Activated T-cell treated with anti-CD3 and anti-CD28 coated beads for 48 hours (primary cell): ENCODE measurements at places on chromosomes 1 and 21.

DNA sequence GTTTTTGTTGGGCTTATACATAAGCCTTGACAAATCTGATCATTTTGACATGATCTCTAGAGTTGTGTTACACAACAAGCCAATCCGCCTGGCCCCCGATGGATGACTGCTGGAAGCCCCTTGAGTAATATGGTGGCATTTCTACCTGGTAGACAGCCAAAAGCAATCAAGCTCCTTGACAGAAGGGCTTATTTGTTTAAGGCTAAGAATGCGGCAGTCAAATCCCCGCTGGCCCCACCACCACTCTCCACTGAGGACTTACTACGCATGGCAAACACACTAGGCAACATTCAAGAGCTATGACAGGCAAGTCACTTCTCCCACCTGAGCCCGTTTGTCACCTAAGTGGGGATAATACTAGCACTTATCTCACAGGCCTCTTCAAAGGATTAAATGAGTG, 33.4 kb upstream of the C1orf198 start:
- no peak for DNase-seq

DNA sequence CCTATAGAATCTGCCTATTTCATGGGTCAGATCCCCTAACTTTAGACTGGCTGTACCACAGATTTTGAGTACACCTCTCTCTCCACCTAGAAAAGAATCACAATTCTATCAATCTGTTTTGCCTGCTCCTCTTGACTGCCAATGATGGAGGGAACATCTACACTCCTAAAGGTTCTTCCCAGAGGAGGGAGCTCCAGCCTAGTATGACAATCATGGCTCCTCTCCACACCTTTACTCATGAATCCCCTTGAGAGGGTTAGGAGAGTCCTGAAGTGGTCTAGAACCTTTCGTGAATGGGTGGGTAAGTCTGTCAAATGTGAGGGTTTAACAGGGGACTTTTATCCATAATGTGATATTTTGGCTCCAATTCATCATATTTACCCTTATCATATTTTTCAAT, 48.0 kb downstream of the DNAI4 start:
- no peak for DNase-seq

DNA sequence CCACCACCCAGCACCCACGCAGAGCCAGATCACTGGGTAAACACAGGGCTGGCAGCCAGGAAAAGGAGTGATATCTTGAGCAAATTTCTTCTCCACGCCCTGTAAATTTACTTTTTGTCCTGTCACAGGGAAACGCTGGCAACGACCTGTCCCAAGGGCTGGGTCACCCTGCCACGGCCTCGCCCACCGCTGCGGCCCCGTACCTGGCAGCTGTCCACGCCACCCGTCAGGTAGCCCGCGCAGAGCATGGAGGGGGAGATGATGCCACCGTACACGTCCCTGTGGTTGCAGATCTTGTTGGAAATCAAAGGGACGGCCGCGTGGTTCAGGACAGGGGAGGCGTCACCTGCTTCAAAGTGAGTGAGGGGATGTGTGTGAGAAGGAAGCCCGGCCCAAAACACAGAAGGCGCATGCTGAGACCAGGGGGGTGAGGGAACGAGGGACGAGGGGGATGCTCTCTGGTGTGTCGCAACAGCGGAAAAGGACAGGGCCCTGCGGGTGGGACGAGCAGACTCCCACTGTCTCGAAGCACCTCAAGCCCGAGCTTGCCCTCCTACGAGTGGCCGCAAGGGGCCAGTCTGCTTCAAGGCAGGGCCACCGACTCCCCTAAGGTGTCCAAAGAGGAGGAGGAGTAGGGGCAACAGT, 10.1 kb upstream of the TFF1 start:
- DNase-seq: no peak

DNA sequence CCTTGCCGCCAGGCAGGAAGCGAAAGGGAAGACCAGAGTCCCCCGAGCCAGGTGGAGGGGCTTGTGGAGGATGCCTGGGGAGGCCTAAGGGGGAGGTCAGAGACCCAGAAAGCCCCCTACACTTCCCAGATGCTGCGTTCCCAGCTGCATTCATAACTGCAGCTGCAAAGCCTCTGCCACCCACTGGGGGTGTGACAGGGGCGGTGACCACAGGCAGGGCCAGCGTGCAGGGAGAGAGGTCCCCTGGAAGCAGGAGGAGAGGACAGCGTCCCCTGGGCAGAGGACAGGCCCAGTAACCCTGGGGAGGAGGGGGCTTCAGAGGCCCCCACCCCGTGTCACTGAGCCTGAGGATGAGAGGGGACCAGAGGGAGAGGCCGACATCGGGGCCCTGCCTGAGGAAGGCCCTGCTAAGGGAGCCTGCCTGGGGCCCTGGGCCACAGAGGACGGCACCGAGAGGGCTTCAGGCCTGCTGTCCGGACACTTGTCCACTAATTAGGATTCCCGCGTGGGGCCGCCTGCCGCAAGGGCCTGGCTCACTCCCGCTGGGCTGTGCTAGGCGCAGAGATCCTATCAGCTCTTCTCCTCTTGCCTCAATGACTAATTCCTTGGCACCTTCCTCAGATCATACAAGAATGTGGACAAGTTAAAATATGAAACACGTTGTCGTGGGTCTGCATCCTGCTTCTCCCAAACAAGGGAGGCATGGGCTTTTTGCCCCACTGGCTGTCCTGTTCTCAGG, 49.1 kb upstream of the CCDC27 start:
- no peak for DNase-seq

- DNase-seq: no peak
Observed at GRCh38 chr1:161219078-161219892, 4.1 kb downstream of the APOA2 start.

DNA sequence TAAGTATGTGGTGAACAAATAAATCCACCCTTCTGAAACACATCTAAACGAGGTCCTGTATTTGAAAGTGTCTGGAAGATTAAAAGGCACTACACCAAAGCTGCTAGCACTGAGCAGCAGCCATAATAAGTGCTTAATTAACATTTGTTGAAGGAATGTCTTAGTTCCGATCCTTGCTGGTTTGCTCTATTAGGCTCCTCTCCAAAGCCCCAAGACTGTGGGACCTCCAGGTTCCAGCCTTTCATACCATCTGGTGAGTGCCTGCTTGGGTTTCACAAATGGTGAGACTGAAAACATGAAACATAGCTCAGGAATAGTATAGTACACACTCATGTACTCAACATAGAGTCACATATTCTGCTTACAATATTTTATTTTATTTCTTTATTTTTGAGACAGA, 640 bp upstream of the CYP2J2 start:
- DNase-seq: no peak

DNA sequence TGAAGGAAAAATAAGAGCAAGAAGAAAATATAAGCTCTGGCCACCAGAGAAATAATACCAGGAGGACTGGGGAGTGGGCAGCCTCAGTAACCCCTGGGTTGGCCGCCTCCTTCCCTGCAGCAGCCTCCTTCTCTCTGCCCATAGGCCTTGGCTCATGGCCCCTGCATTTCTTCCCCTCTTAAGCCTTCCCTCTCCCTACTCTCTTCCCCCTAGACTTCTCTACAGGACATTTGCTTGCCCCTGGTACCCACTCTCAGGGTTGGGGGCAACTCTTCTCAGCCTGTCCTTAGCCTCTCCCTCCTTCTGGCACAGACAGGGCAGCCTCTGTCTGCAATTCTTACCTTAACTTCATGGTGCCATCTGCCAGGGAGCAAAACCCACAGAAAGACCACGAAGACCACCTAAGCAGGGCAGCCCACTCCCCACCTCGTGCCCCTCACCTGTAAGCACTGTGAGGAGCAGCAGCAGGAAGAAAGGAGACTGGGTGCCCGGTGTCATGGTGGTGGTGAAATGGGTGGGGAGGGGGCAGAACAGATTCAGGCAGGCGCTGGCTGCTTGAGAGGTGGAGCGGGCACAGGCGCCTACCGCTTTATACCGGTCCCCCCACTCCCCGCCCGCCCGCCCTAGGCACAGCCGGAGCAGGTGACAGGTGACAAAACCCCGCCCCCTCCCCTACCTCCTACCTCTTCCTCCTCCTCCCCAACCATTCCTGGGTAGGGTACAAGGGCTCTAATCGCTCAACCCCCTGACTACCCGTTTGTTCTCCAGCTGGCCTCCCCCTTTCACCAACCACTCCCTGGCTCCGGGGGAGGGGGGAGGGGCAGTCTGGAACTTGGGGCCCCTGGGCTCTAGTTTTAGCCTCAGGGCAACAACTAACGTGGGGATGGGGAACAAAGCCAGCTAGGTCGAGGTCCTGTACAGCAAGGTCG, 15.1 kb downstream of the THBS3 start:
- no peak for DNase-seq

- no peak for DNase-seq
Observed at GRCh38 chr1:28104866-28105467, 16.6 kb upstream of the EYA3 start.

- no peak for DNase-seq
Observed at GRCh38 chr1:32269744-32270143, 18.7 kb downstream of the LCK start.

DNA sequence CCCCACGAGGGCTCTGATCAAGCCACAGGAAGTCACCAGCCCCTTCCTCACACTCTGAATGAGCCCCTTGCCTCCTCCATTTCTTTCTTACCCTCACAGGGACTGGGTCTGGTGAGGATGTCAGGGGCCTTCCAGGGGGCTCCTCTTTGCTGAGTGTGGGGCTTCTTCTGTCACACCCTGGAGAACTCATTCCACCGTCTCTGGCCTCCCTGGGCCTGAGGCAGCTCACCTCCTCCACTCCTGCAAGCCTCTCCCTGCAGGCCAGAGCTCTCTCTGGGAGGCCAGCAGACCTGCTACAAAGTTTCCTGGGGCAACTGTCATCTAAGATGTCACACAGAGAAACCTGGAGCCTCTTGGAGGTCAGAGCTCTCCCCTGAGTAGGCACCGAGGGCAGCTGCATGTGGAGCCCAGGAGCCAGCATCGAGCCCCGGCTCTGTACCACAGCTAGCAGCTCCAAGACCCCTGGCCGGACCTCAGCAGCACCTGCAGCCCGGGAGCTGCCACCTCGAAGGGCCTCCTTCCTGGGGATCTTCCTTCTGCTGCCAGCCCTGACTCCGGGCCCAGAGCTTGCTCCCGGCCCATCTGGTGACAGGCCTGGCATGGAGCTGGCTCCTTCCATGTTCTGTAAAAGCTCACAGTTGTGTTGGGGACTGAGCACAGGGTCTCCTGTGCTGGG, 1.1 kb downstream of the SPOCD1 start:
- DNase-seq: no peak

GRCh38 chr1:6521536-6521935, 30.1 kb upstream of the PLEKHG5 start:
- no peak for DNase-seq

DNA sequence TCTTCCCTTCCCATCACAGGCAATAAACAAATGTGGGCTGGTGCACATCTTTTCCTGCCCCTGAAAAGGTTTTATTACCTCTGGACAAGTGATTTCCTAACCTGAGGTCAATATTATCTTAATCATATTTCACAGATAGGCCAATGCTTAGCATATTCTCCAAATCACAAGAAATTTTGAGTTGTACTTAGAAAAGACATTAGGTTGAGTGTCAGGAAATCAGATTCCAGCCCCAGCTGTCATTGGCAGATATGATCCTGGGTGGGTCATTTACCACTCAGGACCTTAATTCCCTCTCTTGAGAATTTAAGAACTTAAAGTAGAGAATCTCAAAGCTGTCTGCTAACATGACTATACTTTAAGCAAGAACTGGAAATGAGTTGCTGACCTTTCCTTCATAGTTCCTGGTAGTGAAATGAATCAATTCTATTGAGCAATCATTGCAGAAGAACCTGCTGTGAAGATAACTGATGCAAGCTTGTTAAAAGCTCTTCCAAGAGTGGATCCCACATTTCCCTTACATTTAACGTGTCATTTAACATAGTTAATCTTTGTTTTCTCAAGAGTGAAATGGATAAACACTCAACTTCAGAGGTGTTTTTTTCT, 46.4 kb upstream of the CR2 start:
- DNase-seq: no peak

DNA sequence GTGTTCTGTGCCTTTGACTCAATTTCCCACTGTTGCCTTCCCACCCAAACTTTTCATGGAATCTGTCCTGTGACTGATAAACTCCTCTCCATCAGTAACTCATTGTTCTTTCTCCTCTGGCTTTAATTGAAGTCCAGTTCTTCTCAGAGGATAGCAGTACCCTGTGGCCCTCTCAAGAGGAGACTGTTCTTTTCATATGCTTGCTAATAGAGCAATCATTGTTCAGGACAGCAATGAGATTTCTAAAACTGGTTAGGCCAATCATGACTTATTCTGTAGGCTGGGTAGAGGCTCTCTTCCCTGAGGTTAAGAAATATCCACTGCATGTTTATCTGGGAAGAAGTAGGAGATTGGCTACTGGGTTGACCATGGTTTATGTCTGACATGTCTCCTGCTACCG, 98.8 kb downstream of the CHD1L start:
- DNase-seq: no peak
